ENCODE measurements at places on chromosomes 7 and 10.
A peak's percentile ranks its signal among the peaks of the same experiment; 100 is the strongest.

DNA sequence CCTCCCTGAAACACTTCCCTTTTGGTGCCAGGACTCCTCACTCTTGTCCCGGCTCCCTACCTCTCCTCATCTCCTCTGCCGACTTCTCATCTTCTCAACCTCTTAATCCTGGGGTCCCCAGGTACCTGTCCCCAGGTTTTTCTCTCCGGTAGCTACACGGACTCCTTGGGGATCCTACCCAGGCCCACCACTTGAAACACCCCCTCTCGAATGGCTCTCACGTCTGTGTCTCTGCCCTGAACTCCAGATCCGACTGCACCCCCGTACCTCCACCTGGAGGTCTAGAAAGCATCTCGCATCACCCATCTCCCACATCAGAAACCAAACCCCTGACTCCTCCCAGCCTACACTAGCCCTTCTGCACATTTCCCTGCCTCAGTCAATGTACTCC, 4.8 kb downstream of the TBATA start:
- no peak for DNase-seq

GRCh38 chr7:74306730-74307469, 17.7 kb downstream of the CLIP2 start:
- peak; percentile 86 for DNase-seq

- no peak for DNase-seq
Observed at GRCh38 chr7:158011941-158012340, 575.7 kb downstream of the PTPRN2 start.

- DNase-seq: peak; percentile 30
Observed at GRCh38 chr7:9204571-9204970, 771.2 kb downstream of the NXPH1 start.

GRCh38 chr10:7291487-7292270, 119.2 kb downstream of the SFMBT2 start:
- no peak for DNase-seq

- no peak for DNase-seq
Observed at GRCh38 chr7:98135984-98136383, 29.3 kb downstream of the LMTK2 start.

GRCh38 chr7:55595511-55595910, 23.2 kb upstream of the VOPP1 start:
- DNase-seq: no peak

- DNase-seq: no peak
Observed at GRCh38 chr10:94002156-94002555, 8.4 kb downstream of the PLCE1 start.

DNA sequence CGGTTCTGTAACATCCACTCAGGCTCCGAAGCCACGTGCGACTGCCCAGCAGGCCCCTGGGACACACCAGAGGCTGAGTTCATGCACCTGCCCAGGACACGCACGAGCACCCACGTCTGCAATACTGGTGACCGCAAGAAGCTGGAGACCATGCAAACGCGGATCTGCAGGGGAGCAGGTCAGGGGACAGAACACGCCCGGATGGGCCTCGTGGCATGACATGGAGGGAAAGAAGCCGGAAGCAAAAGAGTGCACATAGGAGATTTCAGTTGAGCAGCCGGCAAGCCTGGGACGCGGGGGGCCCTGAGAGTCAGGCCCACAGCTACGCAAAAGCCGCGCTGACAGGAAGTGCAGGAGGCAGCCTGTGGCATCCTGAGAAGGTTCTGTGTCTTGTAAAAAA, 73.7 kb downstream of the FOXL3 start:
- no peak for DNase-seq

- DNase-seq: no peak
Observed at GRCh38 chr7:88310956-88311674, 4.4 kb upstream of the STEAP4 start.

DNA sequence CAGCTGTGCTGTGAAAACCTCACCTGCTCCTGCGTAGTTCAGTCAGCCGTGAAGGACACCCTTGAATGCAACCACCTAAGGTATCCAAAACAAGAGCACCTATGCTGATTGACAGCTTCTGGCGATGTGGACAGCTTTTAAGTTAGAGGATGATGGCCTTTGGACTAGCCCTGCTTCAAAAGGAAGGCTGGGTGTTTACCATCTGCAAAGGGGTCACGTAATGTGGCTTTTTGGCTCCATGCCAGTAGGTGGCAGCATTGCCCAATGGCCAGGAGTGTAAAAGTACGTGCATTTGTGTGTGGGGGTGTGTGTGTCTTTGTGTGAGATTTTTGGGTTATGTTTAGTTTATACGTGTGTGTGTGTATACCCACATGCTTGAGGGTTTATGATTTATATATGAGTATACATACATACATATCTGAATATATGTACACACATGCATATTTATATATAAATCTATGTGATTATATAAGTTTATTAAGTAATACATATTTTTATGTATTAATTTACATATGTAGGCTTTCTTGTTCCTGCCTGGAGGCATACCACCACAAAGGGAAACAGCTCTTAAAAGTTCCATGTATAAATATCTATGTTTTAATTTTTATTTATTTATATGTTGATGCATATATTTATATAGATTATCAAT, 236.3 kb upstream of the ANKRD30A start:
- peak; percentile 17 for DNase-seq

DNA sequence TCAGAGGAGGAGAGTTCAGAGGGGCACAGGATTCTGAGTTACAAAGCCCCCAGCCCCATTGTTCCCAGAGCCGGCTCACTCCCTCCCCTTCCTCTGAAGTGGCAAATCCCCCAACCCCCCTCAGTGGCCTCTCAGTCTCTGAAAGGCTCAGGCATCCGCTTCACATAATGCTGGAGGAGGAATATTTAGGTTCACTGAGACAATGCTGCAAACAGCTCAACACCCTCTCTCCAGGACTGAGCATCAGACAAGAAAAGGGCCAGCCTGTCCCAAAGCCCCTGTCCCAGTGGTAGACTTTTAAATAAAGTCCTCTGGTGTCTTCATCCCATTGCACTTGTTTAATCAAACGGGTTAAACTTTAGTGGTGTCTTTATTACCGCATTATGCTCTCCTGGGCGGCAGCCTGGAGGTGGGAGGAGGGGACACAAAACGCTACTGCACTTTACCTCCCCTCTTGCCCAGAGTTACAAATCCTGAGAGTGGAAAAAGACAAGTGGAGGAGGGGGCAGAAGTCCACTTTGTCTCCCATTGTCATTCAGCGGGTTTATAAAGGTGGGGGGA, 257.9 kb downstream of the FGFR2 start:
- DNase-seq: no peak

- no peak for DNase-seq
Observed at GRCh38 chr7:140317597-140317996, 80.7 kb downstream of the SLC37A3 start.

- DNase-seq: no peak
Observed at GRCh38 chr7:73839743-73840714, 2.3 kb downstream of the METTL27 start.

- DNase-seq: no peak
Observed at GRCh38 chr10:93630625-93631557, 18.6 kb downstream of the PDE6C start.

DNA sequence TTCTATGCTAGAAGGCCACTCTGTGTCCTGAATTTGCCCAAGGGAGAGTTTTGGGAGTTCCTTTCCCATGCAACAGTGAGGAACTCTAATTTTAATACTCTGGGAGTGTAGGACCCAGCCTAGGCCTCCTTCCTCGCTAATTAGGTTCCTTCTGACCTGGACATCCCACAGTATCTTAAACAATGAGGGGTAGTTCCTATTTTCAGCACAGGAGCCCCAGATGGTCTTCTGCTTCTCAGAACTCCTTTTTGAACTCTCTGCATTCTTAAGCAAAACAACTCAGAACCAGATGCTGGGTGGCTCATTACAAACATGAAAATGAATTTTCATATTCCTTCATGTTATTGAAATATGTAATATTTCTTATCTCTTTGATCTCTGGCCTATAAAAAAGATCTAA, 116.9 kb downstream of the LRMDA start:
- DNase-seq: no peak

GRCh38 chr7:28266402-28266801, 85.8 kb upstream of the JAZF1 start:
- DNase-seq: no peak

DNA sequence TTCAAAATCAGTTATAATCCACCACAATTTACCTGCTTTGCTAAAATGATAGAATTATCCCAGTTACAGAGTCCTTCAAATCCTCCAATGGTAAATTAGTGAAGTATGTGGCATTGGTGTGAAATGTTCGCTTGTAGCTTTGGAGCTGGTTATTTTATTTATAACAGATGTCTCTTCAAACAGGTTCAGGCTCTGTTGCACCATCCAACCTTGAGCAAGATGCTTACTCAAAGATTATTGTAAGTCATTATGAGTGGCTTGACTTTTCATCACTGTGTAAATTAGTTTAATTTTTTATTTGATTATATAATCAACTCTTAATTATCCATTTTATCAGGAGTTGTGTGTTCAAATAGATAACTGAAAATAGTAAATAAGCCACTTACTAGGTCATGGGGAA, 99.4 kb downstream of the BTRC start:
- DNase-seq: peak; percentile 14

GRCh38 chr7:22700559-22701002, 26.4 kb upstream of the IL6 start:
- DNase-seq: peak; percentile 85

GRCh38 chr10:123241391-123242141, 87.4 kb downstream of the BUB3 start:
- DNase-seq: no peak

DNA sequence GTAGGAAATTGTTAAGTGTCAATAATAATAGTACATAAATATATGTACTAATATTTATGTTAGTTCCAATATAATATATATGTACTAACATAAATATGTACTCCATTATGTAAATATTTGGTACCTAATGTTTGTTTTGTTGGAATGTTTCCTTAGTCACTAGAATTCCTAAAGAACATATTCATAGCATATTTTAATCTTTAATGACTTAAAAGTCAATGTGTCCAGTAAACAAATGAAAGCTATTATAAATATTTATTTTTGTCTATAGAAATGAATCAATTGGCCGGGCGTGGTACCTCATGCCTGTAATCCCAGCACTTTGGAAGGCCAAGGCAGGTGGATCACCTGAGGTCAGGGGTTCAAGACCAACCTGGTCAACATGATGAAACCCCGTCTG, 153.6 kb downstream of the GPR158 start:
- DNase-seq: no peak

DNA sequence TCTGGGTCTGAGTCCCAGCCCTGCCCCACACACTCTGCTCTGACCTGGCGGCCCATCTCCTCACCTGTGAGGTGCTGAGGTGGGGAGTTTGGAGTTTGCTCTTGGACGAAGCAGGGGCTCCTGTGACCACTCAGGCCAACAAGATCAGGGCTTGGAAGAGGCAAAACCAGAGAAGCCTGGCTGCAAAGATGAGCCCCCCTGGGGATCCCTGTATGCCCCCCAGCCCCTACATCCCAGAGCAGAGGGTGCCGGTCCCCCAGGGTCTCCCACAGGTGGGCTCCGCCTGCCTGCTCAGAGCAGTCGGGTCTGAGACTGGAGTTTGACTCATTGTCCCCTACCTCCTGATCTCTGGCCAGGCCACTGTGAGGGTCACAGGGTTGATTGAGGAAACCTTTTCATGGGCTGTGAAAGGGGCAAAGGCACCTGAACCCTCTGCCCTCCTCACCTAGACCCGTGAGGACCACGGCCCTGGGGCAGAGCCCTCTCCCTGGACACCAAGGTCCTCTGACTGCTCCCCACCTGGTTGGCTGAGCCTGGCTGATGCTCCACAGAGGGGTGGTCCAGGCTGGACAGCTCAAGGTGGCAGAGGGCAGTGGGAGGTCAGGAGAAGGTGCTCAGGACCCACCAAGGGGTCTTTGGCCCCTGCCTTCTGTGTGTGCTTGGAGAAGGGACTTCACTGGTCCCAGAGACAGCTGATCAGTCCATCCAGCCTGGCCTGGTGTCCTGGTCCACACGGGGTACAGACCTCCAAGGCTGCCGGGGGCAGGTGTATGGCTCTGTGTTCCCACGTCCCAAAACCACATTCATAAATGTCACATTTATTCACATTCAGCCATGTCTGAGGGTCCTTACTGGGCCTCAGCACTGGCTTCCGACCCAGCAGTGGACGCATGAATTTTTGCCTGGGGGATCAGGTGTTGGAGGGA, 9.1 kb upstream of the SCART1 start:
- DNase-seq: no peak

GRCh38 chr10:100647928-100648327, 97.5 kb upstream of the PAX2 start:
- DNase-seq: no peak

DNA sequence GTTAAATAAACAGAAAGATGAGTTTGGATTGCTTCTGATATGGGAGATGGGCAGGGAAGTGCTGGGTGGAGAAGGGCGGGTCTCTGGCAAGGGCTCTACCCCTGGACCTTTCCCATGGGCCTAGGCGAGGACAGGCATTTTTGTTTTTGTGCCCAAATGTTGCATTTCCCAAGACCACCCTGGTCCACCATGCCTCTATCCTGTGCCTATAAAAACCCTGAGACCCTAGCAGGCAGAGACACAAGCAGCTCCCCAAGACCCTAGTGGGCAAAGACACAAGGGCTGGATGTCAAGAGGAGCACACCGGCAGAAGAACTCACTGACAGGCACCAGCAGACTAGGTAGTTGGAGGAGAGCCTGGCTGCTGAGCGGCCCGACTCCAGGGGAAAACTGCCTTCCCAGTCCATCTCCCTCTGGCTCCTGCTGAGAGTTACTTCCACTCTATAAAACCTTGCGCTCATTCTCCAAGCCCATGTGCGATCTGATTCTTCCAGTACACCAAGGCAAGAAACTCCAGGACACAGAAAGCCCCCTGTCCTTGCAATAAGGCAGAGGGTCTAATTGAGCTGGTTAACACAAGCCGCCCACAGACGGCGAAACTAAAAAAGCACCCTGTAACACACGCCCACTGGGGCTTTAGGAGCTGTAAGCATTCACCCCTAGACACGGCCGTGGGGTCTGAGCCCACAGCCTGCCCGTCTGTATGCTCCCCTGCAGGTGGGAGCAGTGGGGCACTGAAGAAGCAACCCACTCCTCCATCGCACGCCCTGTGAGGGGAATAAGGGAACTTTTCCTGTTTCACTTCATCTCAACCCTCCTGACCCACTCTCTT, 291.4 kb downstream of the PTPRN2 start:
- DNase-seq: no peak

GRCh38 chr7:78139335-78139734, 340.8 kb downstream of the PHTF2 start:
- peak; percentile 89 for DNase-seq

GRCh38 chr10:67818323-67818722, 19.7 kb downstream of the DNAJC12 start:
- peak; percentile 20 for DNase-seq

DNA sequence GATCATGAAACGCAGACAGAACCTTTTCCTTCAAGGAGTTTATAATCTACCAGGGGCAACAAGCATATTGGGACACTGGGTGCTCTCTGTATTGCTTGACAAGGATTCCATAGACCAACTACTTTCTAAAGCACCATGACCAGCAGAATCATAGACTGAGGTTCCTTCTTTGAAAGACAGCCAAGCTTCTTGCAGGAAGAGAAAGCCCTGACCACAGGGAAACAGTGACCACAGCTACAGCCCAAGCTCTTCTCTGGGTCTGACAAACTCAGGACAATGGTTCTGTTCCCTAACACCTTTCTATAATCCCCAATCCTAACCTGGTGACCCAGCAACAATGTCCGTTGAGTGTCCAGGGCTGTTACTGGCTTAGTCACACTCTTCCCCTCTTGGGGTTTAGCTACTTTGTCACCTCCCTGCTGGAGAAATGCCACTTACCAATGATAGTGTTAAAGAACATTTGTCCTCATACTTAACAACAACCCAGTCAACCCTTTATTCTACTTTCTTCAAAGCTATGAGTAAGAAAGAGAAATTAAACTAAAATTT, 155.7 kb downstream of the JAZF1 start:
- no peak for DNase-seq

GRCh38 chr7:51312951-51313737, 3.5 kb downstream of the COBL start:
- DNase-seq: no peak

- no peak for DNase-seq
Observed at GRCh38 chr10:118108194-118109026, 61.7 kb upstream of the RAB11FIP2 start.
